ENCODE measurements at places on chromosomes 7 and 10. TPM values are rescaled to one million over a fixed set of nuclear protein-coding genes. Genes with fewer than 3 reads are reported as not detected.

Gene CALHM3
- total RNA-seq: not detected

Gene SPOCK2
- 23.9 TPM for total RNA-seq

Gene GDF10
- 0.75 TPM for total RNA-seq

Gene ZNF3
- total RNA-seq: 15.6 TPM

Gene FGL2
- total RNA-seq: 31.3 TPM

Gene OR2A14
- total RNA-seq: not detected

Gene AKR1C2
- total RNA-seq: 269 TPM

Gene AEBP1
- 191 TPM for total RNA-seq

Gene OIT3
- total RNA-seq: not detected

Gene MET
- total RNA-seq: 24.9 TPM

Gene COA1
- total RNA-seq: 57.4 TPM

Gene GHRHR
- not detected for total RNA-seq

Gene DNAJC12
- 1.9 TPM for total RNA-seq

Gene VGF
- total RNA-seq: not detected

Gene SFTPA1
- total RNA-seq: not detected

Gene UPF2
- 21.0 TPM for total RNA-seq

Gene FAM131B
- 0.75 TPM for total RNA-seq

Gene SPDYE11
- total RNA-seq: not detected

Gene NEUROG3
- total RNA-seq: not detected

Gene TMEM139
- not detected for total RNA-seq

Gene VWDE
- total RNA-seq: not detected

Gene FRAT1
- 5.2 TPM for total RNA-seq

Gene ANKIB1
- total RNA-seq: 55.2 TPM

Gene IQUB
- 0.32 TPM for total RNA-seq

Gene SPDYE2B
- not detected for total RNA-seq

Gene TRIM74
- not detected for total RNA-seq

Gene HHEX
- 1.7 TPM for total RNA-seq

Gene ELFN1
- 3.8 TPM for total RNA-seq

Gene OR13A1
- total RNA-seq: not detected

Gene TMEM176B
- 91.0 TPM for total RNA-seq

Gene LIPK
- total RNA-seq: not detected

Gene MYPN
- not detected for total RNA-seq

Gene CCL24
- total RNA-seq: 2.5 TPM

Gene ENTPD1
- total RNA-seq: 39.4 TPM

Gene AGMO
- total RNA-seq: 5.5 TPM

All from omental fat pad (tissue), 4 donors.